ENCODE measurements at places on chromosomes 6 and 20. TPM values are rescaled to one million over a fixed set of nuclear protein-coding genes. Genes with fewer than 3 reads are reported as not detected.

DNA sequence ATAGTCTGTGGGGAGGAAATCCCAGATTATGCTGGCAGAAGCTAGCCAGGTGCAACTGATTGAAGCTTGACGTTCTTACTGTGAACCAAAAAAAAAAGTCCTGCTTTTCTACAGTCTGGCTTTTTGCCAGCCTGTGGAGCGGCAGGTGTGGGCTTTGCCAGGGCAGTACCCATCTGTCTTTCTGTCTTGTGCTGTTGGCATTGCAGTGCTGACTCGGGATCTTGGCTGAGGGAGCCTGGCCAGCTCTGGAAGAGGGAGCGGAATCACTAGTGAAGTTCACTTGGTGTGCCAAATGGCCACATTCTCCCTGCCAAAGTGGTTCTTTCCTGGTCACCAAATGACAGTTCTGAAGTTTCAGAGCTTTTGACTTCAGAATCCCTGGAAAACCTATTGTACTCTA is 5.0 kb downstream of the KIF3B start:
- no peak for DNase-seq

XKR7 gene
- total RNA-seq: not detected

DNA sequence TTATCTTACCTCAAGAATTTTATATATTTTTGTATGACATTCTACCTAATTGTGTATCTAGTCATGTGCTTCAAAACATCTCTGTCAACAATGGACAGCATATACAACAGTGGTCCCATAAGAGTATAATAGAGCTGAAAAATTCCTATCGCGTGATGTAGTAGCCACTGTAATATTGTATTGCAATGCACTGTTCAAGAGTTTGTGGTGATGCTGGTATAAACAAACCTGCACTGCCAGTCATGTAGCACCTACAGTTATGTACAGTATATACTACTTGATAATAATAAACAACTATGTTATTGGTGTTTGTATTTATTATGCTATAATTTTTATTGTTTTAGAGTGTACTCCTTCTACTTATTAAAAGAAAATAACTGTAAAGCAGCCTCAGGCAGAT is 672.7 kb downstream of the CD109 start:
- no peak for DNase-seq

- DNase-seq: no peak
These were observed 93.2 kb upstream of the HS3ST5 start for GRCh38 chr6:114435985-114436384.

DNA sequence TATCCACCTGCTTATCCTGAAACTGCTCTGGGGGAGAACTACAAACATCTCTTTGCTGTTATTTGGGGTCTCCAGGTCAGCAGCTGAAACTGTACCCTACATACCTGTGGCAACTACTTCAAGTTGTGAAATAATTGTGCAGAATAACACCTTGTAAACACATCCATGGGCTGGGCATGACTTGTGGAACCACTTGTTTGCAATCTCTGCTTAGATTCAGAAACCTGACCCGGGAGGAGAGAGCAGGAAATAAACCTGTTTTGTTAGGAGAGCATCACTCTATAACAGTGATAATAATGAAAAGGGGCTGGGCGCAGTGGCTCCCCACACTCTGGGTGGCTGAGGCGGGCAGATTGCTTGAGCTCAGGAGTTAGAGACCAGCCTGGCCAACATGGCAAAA is 183.1 kb downstream of the NFATC2 start:
- DNase-seq: peak; percentile 42

ECHDC1 gene
- total RNA-seq: 30.3 TPM

Data from bronchial epithelial cell (primary cell).